ENCODE measurements at places on chromosomes 3 and 15. TPM values are rescaled to one million over a fixed set of nuclear protein-coding genes. Genes with fewer than 3 reads are reported as not detected.

UTS2B gene
- polyA plus RNA-seq: 0.22 TPM

DNA sequence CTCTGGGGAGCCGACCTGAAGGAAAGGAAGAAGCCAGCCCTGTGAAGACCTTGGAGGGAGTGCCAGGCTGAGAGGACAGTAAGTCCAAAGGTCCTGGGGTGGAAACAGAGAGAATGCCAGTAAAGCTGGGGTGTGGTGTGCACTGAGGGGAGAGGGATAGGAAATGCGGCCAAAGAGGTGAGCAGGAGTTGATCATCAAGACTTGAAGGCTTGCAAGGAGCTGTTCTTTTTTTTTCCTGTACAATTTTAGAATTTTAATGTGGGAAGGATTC, 73.8 kb downstream of the SYNPR start:
- no peak for DNase-seq

TGM5 gene
- not detected for polyA plus RNA-seq

TUSC7 gene
- polyA plus RNA-seq: not detected

GRCh38 chr3:183212565-183212964, 40.5 kb upstream of the B3GNT5 start:
- DNase-seq: peak; percentile 36

DNA sequence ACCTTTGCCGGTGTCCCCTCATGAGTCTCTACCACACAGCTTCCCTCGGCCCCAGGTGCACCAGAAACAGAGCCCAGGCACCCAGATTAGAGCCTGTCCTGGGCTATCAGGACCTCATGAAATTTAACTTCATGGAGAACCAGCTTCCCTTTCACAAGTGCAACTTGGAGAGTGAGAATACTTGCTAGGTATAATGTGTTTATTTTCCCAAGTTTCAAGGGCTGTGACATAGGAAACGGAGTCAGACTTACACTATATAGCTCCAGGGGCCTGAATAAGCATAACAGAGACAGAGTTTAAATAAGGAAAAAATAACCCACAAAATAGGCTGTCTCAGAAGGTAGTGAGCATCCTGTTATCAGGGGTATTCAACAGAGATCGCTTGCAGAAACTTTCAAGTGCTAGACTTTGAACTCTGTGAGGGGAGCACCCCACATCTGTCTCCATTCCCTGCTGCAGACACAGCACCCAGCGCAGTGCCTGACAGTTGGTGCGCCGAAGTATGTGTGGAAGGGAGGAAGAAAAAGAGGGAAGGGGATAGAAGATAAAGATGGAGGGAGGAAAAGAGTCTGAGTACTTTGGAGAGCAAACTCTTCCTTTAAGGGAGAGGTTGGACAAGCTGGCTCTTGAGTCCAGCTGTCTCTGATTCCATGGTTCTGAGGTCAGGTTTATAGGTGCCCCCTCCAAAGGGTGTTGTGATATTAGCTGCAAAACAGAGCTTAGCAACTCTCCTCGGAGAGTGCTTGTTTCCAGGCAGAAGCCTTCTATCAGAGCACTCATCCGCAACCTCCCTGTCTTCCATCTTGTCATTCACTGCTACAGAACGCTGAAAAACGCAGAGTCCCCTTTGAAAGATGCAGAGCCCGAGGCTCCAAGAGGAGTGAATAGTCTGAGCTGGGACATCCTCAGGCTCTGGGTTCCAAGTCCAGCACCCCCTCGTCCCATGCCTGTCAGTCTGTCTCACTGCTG, 84.8 kb downstream of the CPN2 start:
- DNase-seq: peak; percentile 7

DNA sequence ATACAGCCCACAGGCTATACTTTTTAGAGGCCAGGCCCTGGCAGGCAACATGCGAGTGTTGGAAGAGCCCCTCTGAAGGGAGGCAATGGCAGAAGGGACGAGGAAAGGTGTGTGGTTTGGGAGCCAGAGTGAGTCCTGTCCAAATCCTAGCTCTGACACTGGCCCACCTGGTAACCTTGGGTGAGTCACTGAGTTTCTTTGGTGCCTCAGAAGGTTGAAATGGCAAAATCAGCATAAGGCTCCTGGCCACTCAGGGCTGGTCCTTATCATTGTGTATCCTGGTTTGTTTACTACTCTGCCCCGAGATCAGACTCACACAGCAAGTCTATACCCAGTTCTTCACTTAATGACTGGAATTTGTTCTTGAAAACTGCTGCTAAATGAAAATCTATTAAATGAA, 71.4 kb upstream of the TLE3 start:
- no peak for DNase-seq

DNA sequence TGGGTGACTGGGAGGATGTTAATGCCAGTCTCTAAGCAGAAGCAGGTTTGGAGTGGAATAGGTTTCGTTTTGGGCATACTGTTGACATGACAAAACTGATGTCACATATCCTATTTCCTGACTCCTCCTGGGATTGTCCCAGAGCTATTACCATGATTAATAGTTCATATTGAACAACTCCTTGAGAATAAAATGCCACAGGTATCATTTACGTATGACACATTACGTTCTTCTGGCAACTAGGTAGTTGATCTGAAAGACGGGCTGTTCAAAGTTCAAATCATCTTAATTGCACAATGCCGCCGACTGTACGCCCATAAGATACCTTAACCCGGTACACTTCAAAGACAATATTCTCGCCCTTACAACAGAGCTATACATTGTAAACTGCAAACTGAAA, 1.4 kb upstream of the RAB5A start:
- no peak for DNase-seq

- DNase-seq: no peak
These were observed 135.8 kb downstream of the NEK11 start for GRCh38 chr3:131162516-131162915.

RGMA gene
- 7.3 TPM for polyA plus RNA-seq

DNA sequence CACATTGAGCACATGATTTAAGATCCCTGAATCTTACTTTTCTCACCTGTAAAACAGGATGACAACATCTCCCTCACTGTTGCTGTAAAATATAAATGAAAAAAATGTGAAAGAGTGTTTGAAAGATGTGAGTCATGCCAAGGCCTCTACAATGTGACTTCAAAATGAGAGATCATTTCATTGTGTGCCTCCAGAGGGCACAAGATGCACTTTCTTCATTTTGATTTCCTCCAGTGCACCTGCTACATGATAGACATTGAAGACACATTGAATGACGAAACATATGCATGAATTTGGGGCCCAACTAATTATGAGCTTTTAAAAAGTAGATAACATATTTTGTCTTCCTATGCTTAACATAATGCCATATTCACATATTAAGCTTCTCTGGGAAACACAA, 170.3 kb downstream of the MOBP start:
- no peak for DNase-seq

DNA sequence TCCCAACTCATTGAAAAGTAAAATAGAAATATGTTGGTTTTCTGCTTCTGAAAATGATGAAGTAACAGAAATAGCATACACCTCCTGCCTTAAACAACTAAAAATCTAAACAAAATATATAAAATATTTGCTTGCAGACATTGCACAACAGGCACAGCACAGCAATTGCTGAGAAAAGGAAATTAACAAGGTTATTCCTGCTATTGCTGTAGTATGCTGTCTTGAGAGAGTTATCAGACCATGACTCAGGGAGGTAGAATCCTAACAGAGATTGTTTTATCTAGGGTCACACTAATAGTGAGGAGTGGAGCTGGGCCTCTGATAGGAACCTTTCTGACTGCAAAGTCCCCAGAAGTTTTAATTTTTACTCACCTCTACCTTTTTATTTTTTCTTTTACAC, 72.6 kb downstream of the ZBTB20 start:
- no peak for DNase-seq

DNA sequence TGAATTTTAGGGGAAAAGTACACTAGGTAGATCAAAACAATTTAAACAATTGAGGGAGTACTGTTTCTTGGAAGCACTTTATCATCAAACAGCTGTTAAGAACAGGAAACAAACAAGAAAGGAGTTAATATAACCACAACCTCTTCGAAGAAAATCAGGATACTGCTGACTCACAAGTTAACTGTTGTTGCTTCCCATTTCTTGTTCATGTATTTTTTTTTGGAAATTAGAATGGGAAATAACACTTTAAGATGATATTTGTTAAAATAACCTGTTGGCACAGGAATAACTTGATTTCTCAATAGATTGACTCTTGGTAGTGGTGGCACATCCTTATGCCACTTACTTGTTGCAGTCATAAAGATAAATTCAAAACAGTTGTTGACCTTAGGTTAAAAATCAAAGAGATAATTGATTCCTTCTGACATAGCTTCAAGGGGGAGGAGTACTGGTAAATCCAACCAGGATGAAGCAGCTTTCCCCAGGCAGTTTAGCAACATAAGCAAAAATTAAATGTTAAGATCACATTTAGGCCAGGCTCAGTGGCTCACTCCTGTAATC, 3.3 kb downstream of the BNIP2 start:
- DNase-seq: no peak

- no peak for DNase-seq
These were observed 129.1 kb upstream of the UMPS start for GRCh38 chr3:124601190-124601589.

GRCh38 chr3:100155128-100155527, 40.8 kb upstream of the FILIP1L start:
- DNase-seq: no peak

GRCh38 chr3:143751643-143752178, 96.6 kb downstream of the SLC9A9 start:
- no peak for DNase-seq

DNA sequence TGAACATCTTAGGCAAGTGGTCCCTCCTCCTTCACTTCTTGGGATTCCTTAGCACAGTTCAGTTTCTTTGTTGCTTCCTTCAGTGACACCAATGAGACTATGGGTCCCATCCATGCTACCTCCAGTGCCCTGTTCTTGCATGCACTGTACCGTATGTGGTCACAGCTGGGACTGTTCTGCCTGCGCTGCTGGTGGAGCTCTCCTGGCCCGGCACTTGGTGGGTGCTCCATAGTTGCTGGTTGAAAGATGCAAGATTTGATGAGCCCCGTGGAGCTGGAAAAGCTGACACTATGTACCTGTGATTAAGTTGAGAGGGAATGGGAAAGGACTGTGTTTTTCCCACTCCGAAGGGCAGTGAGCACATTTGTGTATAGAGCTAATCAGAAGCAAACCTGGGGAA, 397.8 kb downstream of the LRTM1 start:
- DNase-seq: no peak

TLR9 gene
- not detected for polyA plus RNA-seq

- DNase-seq: no peak
These were observed 43.2 kb upstream of the EPHB1 start for GRCh38 chr3:134751831-134752230.

DNA sequence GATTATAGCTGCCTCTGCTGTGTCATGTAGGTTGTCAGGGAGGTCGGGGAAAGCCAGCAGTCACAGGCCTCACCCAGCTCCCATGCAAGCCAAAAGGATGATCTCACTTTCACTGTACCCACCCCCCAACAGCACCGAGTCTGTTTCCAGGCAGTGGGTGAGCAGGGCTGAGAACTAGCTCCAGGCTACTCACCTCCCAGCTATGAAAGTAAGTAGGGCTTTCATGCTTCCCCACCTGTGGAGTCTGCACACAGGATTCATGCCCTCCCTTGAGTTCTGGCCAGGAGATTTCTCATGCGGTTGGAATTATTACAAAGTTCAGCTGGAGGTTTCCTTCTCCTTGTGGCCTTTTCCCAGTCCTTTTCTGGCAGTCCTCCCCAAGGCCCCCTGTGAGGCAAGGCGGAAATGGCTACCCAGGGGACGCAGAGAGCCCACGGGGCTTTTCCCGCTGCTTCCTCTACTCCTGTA, 356.2 kb downstream of the SV2B start:
- no peak for DNase-seq

- no peak for DNase-seq
These were observed 107.8 kb downstream of the ADAM10 start for GRCh38 chr15:58641660-58642059.

BTLA gene
- 0.03 TPM for polyA plus RNA-seq

DNA sequence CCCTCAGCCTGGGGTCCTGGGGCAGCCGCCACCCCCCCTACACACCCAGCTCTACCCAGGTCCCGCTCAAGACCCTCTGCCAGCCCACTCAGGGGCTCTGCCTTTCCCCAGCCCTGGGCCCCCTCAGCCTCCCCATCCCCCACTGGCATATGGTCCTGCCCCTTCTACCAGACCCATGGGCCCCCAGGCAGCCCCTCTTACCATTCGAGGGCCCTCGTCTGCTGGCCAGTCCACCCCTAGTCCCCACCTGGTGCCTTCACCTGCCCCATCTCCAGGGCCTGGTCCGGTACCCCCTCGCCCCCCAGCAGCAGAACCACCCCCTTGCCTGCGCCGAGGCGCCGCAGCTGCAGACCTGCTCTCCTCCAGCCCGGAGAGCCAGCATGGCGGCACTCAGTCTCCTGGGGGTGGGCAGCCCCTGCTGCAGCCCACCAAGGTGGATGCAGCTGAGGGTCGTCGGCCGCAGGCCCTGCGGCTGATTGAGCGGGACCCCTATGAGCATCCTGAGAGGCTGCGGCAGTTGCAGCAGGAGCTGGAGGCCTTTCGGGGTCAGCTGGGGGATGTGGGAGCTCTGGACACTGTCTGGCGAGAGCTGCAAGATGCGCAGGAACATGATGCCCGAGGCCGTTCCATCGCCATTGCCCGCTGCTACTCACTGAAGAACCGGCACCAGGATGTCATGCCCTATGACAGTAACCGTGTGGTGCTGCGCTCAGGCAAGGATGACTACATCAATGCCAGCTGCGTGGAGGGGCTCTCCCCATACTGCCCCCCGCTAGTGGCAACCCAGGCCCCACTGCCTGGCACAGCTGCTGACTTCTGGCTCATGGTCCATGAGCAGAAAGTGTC, 30.2 kb downstream of the PTPN23 start:
- no peak for DNase-seq

DNA sequence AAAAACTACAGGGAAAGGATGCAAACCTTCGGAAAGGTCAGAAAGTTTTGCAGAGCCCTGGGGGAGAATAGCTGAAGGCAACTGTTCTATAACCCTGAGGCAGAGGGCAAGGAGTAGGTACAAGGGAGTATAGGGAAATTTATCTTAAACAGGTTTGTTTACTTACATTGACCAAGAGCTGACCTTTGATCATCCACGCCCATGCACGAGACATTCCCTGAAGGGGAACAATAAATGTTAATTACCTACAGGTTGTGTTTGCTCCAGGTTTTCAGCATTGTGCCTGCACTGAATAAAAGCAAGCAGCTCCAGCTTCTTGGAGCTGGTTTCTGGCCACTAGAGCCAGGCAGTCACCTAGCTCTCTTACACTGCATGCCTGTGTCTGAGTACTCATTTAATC, 524.5 kb upstream of the TGFBR2 start:
- DNase-seq: no peak

GHSR gene
- not detected for polyA plus RNA-seq

DNA sequence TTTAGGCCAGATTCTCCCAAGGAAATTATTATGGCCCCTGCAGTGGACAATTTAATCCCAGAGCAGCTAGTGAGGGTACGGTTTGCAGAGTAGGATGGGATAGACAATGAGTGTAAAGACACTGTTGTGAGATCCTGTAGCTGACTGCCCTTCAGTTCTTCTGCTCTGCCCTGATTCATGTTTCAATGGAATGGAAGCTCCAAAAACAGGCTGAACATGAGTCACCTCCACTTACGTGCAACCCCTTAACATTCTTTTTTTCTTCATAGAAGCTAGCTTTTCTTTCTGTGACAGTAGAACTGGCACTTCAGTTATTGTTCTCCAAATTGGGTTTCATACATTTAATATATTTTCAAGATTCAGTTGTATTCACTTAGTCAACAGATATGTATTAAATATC, 32.1 kb downstream of the CLDN18 start:
- DNase-seq: no peak

RTP1 gene
- polyA plus RNA-seq: not detected

- no peak for DNase-seq
These were observed 34.5 kb downstream of the RASGRP1 start for GRCh38 chr15:38530113-38530512.

- DNase-seq: no peak
These were observed 26.2 kb downstream of the PLS1 start for GRCh38 chr3:142622405-142622804.
